ENCODE measurements at places on chromosomes 3 and 15. TPM values are rescaled to one million over a fixed set of nuclear protein-coding genes. Genes with fewer than 3 reads are reported as not detected.

DNA sequence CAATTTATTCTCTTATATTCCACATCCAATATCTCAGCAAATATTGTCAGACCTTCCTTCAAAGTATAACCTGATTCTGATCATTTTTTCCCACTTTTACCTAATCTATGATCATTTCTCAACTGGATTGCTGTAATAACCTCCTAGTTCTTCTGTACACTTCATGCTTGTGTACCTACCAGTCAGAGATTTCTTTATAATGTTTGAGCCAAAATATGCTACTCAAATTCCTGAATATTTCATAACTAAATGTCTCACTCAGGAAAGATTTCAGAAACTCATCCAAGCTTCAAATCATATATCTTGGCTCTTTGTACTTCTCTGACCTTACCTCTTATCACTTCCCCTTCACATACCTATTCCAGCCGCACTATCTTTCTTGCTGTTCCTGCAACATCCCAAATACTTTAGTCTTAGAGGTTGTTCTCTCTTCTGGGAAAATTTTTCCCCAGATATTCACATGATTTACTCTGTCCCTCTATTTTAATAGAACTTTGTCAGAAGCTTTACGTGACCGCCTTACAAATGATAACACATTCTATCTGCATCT, 20.0 kb downstream of the BCHE start:
- no peak overlapping the region for H3K4me3 ChIP-seq
- no peak overlapping the region for H3K27ac ChIP-seq
- no peaks in the 10 kb centered on the region for H3K36me3 ChIP-seq
- no peaks in the 10 kb centered on the region for H3K27me3 ChIP-seq

Gene DOCK3
- under 0.01 TPM for total RNA-seq

- no peak overlapping the region for H3K27ac ChIP-seq
- DNase-seq, result no peak
- H3K36me3 ChIP-seq, result no peaks in the 10 kb centered on the region
- no peak overlapping the region for H3K4me3 ChIP-seq
- no peaks in the 10 kb centered on the region for H3K27me3 ChIP-seq
Measured at GRCh38 chr3:129585949-129586657, 20.4 kb downstream of the PLXND1 start.

DNA sequence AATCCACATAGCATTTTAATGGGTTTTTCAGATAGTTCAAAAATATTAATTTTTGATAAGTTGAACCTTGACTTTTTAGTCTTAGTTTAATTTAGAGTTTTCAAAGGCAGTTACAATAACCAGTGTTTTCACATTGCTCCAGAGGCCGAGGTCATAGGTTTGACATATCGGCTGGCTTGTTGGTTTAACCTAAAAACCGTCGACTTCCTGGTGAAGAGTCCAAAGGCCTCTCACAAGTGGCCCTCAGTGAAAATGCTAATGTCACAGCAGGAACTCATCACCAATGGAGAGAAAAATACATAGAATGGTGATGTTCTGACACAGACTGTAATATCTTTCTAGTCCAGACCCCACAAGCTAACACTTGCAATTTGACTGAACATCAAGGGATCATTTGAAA, 642.3 kb downstream of the PLOD2 start:
- no peaks in the 10 kb centered on the region for H3K36me3 ChIP-seq
- no peak overlapping the region for H3K4me3 ChIP-seq

Gene TNFAIP8L3
- total RNA-seq, result not detected

DNA sequence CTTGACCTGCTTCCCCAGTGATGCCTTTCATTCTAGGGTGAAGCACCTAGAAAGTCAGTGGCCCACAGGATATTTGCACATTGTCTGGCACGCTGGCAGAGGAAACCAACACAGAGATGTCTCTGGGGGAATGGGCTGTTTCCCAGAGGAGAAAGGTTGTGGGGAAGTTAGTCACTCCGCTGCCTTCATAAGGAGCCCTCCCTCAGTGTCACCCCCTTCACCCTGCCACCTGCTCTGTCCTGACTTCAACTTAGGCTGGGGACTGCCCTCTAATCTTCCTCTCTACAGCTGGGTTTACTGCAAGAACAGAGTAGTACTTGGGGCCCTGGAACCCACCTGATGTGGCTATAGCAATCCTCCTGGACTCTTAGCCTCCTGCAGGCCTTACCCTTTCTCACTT, 5.7 kb downstream of the KLHDC8B start:
- no peak for DNase-seq
- no peaks in the 10 kb centered on the region for H3K27me3 ChIP-seq
- no peak overlapping the region for H3K27ac ChIP-seq
- H3K4me1 ChIP-seq, result peaks cover 2% of the 10 kb centered on the region

Gene DLL4
- total RNA-seq, result 2.2 TPM

GRCh38 chr3:76570436-76571057, 469.4 kb upstream of the ROBO2 start:
- no peaks in the 10 kb centered on the region for H3K4me1 ChIP-seq
- H3K27ac ChIP-seq, result no peak overlapping the region
- H3K27me3 ChIP-seq, result no peaks in the 10 kb centered on the region
- no peaks in the 10 kb centered on the region for H3K36me3 ChIP-seq
- H3K4me3 ChIP-seq, result no peak overlapping the region

Gene RABL3
- 21.3 TPM for total RNA-seq

Gene ASB14
- not detected for total RNA-seq

GRCh38 chr15:82950295-82950694, 2.2 kb downstream of the HOMER2 start:
- H3K4me1 ChIP-seq, result peaks cover 23% of the 10 kb centered on the region
- H3K36me3 ChIP-seq, result no peaks in the 10 kb centered on the region
- H3K4me3 ChIP-seq, result no peak overlapping the region

Gene CTDSPL
- 11.7 TPM for total RNA-seq

GRCh38 chr3:9826815-9827573, 16.8 kb downstream of the RPUSD3 start:
- DNase-seq, result peak; percentile 63
- H3K27ac ChIP-seq, result no peak overlapping the region
- H3K4me1 ChIP-seq, result no peaks in the 10 kb centered on the region
- H3K27me3 ChIP-seq, result no peaks in the 10 kb centered on the region

Gene SEMA5B
- total RNA-seq, result not detected

- H3K36me3 ChIP-seq, result no peaks in the 10 kb centered on the region
- H3K4me3 ChIP-seq, result no peak overlapping the region
- no peaks in the 10 kb centered on the region for H3K27me3 ChIP-seq
- no peak for DNase-seq
- no peak overlapping the region for H3K27ac ChIP-seq
Measured at GRCh38 chr3:26291840-26292239, 330.7 kb upstream of the LRRC3B start.

- no peak overlapping the region for H3K4me3 ChIP-seq
- H3K4me1 ChIP-seq, result peaks cover 9% of the 10 kb centered on the region
Measured at GRCh38 chr3:46901591-46902187, 24.2 kb downstream of the PTH1R start.

DNA sequence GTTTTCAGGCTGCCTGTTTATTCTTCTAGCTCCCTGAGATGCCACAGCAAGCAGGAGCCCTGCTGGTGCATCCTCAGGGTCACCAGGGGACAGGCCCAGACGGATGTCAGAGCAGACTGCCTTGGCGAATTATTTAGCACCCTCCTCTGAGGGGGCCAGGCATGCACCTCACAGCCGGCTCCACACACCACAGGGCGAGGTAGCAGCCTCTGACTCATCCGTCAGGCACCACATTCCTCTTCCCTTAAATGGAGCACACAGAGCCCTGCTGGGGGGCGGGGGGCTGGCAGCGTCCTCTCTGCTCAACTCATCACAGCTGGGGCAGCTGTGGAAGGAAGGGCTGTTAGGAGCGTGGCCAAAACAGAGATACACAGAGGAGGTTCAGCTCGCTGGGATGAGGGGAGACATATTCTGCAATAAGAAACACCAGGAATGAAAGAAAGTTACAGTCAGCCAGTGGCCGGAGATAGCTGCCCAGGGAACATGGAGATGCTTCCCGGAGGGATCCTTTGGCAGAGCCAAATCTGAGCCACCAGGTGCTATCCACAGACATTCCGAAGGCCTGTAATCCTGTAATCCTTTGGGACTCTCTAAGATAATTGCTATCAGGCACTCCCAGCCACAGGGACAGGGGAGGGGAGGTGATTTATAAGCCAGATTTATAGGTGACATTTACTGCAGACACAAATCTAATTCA, 13.9 kb upstream of the PRICKLE2 start:
- DNase-seq, result peak; percentile 45
- no peak overlapping the region for H3K27ac ChIP-seq
- H3K27me3 ChIP-seq, result no peaks in the 10 kb centered on the region
- H3K4me3 ChIP-seq, result no peak overlapping the region
- no peaks in the 10 kb centered on the region for H3K36me3 ChIP-seq

DNA sequence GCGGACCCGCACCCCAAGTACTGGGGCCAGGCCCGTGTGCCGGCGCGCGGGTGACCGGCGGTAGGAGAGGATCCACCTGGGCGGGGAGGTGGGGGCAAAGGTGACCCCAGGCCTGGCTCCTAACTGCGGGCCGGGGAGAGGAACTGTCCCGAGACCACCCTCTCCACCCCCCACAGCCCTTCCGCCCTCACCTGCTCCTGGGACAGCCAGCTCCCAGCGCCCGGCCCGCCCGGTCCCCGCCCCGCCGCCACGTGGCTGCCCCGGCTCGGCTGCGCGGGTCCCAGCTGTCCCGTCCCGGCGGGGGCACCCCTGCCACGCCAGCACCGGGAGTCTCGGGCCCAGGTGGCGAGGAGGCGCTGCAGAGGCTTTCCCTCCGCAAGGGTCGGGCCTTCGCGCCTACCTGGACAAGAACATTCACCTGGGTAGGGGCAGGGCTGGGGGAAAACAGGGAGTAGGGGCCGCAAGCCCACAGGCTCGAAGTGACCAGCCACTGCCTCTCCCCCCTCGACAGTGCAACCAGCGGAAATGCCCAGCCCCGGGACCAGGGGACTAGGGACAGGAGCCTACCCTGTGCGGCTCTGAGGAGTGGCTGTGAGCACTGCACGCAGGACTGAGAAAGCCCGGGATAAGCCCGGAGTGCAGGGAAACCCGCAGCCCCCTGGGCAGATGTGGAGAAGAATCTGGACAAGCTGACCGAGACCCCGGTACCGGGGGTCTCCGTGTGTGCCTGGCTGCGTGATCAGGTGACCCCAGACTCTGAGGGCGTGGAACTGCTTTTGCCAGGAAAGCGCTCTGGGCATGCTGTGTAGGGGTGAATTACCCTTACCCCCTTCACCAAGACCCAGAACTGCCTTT, at the start of gene SLC12A8:
Gene SLC12A8, minus strand, starts transcription at position 240 of the 855 bp plus-strand sequence. CDS start 1,399 bp downstream, outside the sequence.
- DNase-seq, result peak; percentile 7
- H3K27ac ChIP-seq, result no peak within 1 kb of the TSS
- no peaks in the 10 kb centered on the region for H3K27me3 ChIP-seq
- H3K4me3 ChIP-seq, result peak within 1 kb of the TSS; percentile 79
- peaks cover 32% of the 10 kb centered on the region for H3K4me1 ChIP-seq

- H3K4me1 ChIP-seq, result no peaks in the 10 kb centered on the region
- H3K36me3 ChIP-seq, result no peaks in the 10 kb centered on the region
- H3K27ac ChIP-seq, result no peak overlapping the region
- no peak overlapping the region for H3K4me3 ChIP-seq
- H3K27me3 ChIP-seq, result no peaks in the 10 kb centered on the region
Measured at GRCh38 chr3:120713262-120713661, 29.1 kb downstream of the RABL3 start.

DNA sequence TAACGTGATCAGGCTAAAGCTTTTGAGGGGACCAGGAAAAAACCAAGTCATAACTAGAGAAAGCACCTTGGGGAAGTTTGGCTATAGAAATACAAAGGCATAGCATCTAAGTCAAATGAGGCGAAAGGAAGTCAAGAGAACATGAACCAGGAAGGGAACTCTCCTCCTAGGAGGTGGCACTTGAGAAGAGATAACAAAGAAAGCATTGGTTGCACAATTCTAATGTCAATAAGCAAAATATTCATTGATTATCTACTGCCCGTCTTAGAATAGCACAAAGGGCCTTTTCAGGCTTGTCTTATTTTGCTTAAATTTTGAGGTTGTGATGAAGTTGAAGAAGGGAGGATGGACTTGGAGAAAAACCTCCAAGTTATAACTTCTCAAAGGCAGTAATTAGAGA, 73.4 kb downstream of the ALCAM start:
- H3K4me3 ChIP-seq, result no peak overlapping the region
- no peak for DNase-seq
- peaks cover 10% of the 10 kb centered on the region for H3K36me3 ChIP-seq
- H3K27me3 ChIP-seq, result no peaks in the 10 kb centered on the region
- H3K27ac ChIP-seq, result no peak overlapping the region
- peaks cover 14% of the 10 kb centered on the region for H3K4me1 ChIP-seq

DNA sequence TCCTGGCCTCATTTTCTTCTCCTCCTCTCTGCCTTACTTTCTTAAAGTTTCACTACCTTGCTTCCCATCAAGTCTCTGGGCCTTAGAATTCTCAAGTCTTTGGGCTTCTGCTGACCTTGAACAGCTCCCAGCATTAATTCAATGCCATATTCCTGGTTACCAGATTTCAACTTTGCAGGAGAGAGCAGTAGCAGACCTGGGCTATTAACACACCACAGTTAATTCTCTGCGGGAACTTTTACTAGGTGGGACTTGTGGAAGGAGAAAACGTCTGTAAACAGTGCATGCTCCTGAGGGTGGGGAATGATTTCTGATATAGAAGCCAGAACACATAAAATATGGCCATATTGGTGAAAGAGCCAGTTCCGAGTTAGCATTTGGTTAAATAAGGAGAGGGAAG, 214.6 kb downstream of the MEIS2 start:
- peaks cover 18% of the 10 kb centered on the region for H3K4me1 ChIP-seq
- H3K4me3 ChIP-seq, result no peak overlapping the region
- H3K36me3 ChIP-seq, result no peaks in the 10 kb centered on the region
- no peak for DNase-seq
- peaks cover 45% of the 10 kb centered on the region for H3K27me3 ChIP-seq

DNA sequence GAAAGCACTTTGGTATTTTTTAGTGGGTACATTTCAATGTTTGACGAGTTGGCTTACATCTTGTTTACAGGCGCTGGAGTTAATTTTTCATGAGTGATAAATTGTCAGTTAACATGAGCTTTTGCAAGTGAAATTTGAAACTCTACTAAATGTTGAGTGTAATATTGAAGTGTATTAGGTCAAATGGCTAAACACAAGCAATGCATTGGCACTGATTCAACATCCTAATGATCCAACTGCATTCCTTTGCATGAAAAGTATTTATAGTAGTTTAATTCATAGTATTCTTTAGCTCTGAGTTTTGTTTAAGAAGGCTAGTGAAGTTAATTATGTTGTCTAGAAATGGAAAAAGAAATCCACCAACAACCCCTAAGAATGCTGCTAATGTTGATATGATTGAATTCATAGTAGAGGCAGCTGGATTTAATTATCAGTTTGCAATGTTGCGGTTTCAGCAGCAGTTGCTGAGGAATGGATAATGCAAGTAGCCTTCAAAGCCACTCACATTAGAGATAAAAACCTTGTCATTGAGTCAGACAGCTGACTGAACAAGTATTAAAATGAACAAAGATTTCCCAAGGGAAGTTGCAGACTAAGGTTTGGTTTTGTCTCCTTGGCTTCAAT, 245.6 kb upstream of the GOLIM4 start:
- peak overlapping the region; percentile 29 for H3K4me3 ChIP-seq
- no peaks in the 10 kb centered on the region for H3K36me3 ChIP-seq
- H3K27me3 ChIP-seq, result no peaks in the 10 kb centered on the region
- peak; percentile 57 for DNase-seq

DNA sequence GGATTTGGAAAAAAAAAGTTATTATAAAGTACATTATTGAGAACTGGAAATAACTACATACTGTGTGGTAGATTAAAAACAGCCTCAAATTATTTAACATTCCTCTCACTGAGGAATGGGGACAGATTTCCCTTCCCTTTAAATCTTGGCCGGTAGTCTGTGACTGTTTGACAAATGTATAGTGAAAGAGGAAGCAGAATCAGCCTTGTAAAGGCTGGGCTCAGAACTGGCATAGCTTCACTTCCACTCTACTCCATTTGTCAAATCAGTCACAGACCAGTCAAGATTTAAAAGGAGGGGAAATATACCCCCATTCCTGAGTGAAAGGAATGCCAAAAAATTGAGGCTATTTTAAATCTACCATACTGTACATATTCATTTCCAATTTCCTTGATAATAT, 18.2 kb upstream of the B4GALT4 start:
- no peak for DNase-seq
- H3K27ac ChIP-seq, result no peak overlapping the region
- no peaks in the 10 kb centered on the region for H3K27me3 ChIP-seq
- no peaks in the 10 kb centered on the region for H3K36me3 ChIP-seq
- no peak overlapping the region for H3K4me3 ChIP-seq
